ENCODE measurements at places on chromosomes 16 and 17.

DNA sequence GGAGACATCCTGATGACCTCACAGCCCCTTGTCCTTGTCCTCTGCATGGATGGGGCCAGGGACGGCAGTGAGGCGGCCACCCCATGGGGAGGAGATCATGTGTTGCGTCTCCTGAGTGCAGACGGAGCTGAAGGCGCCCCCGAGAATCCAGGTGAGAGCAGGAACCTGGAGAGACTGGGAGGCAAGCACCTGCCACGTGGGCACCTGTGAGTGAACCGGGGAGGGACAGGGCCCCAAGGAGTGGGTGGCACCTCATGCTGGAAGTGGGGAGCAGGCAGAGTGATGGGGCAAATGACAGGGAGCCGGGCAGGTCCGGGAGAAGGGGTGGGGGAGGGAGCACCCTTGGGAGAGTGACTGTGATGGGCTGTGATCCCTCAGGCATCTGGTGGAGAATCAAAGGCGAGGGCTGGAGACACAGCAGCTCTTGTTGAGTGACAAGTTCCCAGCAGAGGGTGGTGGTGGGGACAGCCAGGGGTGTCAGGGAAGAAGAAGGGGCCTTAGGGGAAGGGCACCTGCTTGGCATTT is 174.3 kb upstream of the CHMP6 start:
- DNase-seq = no peak

- DNase-seq = no peak
These were observed 607.1 kb downstream of the KCNJ2 start for GRCh38 chr17:70776441-70776840.

DNA sequence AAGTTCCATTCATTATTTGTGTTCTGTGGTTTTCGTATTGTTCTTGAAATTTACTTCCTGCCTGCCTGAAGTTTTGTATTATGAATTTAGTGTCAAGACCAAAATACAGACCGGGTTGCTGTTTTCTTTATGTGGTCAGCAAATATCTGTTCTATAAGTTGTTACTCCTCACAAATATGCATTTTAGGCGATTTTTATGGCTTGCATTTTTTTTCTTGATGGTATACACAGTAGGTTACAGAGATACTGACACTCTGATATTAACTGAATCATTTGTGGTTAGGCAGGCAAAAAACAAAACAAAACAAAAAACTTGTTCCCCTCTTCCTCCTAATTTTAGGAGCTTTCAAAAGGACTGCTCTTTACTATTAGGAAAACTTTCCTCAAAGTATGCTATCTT is 52.6 kb downstream of the BCAS3 start:
- DNase-seq = no peak

DNA sequence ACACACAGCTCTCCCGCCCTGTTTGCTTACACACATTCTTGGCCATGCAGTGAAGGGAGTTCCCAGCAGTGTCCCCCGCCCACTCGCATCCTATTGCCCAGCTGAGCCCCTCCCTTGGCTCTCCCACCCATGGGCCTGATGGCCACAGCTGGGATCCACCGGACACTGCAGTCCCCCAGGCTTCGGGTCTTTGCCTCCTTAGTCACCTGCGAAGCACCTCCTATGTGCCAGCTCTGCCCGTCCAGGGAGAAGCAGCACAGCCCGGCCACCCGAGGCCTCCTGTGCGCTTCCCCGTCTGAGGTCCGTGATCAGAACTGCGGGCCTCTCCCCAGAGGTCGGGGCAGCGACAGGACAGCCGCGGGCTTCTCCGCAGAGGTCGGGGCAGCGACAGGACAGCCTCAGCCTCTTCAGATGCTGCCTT is 136.9 kb downstream of the BANP start:
- DNase-seq = no peak

DNA sequence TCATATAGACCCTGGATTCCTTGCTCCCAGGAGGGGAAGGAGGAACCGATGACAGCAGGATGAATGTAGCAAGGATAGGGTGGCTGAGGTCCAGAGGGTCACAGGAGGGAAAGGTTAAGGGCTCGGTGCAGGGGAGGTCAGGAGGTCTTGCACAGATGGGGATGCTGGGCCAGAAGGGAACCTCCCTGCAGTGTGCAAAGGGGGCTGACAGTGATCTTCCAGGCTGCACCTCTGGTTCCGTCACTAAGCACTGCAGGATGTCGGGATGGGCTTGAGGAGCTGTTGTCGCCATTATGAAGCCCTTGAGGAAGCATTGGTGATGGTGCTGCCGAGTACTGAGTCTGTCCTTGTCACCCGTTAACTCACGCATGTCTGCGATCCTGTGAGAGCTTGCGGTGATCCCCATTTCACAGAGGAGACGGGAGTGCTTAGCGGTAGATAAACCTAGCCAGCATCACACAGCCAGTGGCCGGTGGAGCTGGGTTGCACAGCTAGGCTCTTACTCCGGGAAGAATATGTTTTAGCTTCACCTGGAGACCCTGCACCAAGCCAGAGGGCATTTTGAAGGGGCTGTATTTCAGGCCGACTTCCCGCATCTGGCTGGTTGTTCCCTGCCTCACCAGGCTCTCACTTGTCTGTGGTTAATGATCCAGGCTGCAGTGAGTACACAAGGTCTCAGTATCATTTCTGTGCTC is 120.4 kb downstream of the SNX29 start:
- no peak for DNase-seq

DNA sequence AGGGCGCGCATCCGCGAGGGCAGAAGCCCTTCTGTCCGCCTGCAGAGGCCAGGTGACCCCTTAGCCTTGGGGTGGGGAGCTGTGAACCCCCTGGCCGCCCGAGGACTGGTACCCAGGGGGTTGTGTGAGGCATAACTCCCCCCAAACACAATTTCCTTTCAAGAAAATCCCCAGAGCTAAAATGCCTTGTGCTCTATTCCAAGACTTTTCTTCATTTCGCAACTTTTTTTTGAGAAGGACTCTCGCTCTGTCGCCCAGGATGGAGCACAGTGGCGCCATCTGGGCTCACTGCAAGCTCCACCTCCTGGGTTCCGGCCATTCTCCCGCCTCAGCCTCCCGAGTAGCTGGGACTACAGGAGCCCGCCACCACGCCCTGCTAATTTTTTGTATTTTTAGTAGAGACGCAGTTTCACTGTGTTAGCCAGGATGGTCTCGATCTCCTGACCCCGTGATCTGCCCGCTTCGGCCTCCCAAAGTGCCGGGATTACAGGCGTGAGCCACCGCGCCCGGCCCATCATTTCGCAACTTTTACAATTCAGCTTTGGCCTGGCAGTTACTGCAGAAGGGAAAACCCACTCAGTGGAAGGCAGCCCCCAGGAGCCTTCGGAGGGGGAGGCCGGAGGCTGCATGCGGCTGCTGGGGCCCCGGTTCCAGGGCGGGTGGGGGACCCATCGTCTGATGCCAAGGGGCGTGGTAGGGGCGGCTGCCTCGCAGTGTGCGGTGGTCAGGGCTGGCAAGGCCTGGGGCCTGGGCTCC is 963 bp upstream of the APRT start:
- no peak for DNase-seq

GRCh38 chr17:79632432-79632735 is 21.5 kb upstream of the RBFOX3 start:
- no peak for DNase-seq

- no peak for DNase-seq
These were observed 28.5 kb upstream of the SLC38A8 start for GRCh38 chr16:84071121-84071520.

GRCh38 chr16:15765116-15765515 is 91.7 kb downstream of the MYH11 start:
- DNase-seq = no peak
